T-helper 22 cell (primary cell): ENCODE measurements at places on chromosomes 6 and 20.

- no peak for DNase-seq
These were observed 11.5 kb downstream of the MAPK14 start for GRCh38 chr6:36039112-36039511.

DNA sequence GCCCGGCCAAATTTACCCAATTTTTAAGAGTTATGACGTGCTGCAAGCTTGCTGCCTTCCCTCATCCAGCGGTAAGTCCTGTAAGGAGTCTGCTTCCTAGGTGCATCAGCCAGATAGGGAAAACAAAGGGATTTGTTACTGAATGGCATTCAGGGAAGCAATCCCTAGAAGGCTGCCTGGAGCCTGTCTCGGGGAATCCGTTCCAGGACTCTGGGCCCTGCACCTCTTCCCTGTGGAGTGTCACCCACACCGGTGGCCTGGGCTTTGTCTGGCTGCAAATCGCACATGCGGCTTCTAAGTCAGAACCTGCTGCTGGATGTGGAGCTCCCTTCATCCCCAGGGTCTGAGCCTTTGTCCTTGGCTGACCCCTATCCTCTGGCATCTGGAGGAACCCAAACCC, 7.0 kb downstream of the MYT1 start:
- no peak for DNase-seq

- no peak for DNase-seq
These were observed 48.7 kb upstream of the HEY2 start for GRCh38 chr6:125700581-125701353.

DNA sequence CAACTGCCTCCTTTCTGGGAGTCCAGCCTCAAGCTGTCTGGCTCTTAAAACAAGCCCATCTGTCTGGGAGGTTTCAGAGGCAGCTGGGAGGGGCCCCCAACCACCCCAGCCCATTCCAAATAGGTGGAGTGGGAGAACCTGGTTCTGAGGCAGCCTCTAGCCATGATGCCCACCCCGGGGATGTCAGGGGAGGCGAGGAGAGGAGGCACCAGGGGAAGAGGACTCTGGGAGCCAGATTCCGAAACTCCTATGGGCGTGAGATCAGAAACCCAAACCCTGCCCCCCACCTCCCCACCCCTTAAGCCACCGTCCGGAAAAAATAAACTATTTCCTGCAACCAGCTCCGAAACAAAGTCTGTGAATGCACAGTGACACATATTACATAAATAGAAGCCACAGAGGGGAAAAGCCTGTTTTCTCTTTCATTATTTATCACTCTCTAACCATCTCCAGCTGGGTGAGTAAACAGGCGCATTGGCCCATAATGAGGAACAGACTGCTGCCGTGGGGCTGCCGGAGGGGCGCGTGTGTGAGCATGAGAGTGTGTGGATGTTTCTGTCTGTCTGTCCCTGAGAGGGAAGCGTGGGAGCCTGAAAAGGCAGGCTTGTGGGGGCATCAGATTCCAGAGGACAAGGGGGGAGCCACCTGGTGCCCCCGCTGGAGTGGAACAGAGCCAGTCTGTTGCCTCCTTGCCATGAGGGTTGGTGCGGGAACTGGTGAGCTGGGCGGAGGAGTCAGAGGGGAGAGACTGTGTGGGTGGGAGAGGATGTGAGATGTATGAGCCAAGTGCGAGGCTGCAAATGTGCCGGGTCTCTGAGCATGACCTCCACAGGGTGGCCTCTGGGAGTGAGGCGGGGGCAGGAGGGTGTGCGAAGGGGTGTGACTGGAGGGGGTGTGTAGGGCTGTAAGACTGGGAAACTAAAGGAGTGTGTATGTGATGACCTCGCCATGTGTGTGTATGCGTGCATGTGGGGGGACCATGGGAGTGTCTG, 14.3 kb upstream of the FOXP4 start:
- DNase-seq = no peak

GRCh38 chr20:208942-209566, 18.0 kb upstream of the DEFB129 start:
- no peak for DNase-seq

DNA sequence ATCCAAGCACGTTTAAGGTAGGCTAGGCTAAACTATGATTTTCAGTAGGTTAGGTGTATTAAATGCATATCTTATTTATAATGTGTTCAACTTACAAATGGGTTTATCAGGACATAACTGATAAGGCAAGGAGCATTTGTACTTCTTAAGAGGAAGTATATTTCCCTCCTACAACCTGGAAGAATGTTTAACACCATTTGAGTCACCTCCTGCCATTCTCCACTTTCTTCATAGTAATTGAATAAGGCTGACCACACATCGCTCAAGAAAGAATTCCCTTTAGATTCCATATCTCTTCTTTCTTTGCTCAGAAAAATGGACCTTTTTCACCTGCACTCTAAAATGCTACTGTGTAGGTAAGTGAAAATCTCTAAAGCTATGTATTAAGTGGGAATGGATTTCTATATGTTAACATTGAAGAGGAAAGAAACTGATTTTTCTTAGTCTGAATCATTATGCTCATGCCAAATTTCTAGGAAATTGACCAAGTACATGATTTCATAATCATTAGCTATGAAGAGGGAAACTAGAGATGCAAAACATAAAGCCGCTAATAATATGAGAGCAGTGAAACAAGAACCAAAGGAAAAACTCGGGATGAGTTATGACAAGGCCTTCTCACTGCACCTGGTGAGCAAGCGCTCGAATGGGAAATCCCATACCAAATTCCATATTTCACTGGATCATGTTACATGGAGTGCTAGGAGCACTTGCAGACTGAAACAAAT, 210.4 kb downstream of the ALDH8A1 start:
- DNase-seq = no peak

DNA sequence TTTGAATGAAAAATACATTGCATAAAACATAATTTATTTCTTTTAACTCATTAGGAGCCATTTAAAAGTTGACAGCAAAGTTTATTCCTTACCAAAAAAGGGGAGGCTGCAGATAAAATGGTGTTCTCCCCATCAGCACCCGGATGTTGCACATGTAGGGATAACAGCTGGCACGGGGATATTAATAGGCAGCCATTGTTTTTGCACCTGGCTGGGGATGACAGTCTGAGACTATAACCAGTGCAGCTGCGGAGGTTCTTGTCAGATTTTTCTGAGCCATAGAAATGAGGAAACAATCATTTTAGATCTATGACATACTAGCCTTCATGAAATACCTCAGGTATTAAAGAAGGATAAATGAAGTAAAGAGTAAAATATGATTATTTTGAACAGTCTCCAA, 20.1 kb upstream of the HECA start:
- no peak for DNase-seq

GRCh38 chr6:36284359-36284758, 14.5 kb downstream of the PNPLA1 start:
- no peak for DNase-seq

DNA sequence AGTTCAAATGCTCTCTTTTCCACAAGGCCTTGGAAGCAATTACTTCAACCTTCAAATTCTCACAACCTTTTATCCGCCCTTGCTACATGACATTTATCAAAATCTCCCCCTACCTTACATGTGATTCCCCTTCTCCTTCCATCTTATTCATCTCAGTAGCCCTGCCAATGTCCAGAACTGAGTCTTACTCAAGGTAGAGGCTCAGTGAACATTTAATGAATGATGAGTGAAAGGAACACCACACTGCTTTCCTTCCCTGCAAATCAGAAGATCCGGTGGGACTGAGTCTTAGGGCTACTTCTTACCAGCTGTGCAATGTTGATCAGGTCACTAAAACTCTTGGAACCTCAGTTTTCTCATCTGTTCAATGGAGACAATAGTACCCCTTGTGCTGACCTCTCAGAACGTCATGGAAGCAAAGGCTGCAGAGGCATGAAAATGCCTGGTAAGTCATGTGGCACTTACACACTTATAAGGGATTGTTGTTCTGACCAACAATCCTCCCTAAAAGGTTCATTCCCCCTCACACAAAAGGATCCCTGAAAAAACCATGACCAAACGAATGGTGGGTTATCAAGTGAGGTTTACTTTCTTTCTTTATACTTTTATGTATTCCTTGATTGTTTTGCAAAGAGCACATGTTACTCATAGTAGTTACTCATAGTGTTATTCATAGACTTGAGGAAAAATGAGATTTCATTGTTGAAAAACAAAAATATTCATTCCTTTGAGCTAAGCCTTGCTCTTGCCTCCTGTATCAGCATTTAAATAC, 6.5 kb downstream of the MDGA1 start:
- DNase-seq = no peak

DNA sequence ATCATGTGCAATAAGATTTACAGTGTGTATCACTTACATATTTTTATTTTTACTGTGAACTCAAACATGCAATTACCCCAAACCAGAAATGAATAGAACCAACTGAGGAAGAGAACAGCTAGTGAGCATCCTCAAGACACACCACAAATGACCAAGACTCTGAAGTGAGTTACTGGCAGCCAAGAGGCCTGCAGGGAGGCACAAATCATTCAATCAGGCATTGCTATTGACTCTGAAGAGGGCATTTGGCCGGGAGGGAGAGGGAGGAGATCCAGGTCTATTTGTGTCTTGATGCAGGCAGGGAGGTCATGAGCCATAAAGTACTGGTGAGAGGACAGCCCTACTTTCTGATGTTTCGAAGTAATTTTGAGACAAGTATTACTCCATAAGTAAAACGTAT, 257.7 kb downstream of the BCKDHB start:
- DNase-seq = no peak

GRCh38 chr6:127566651-127567050, 10.3 kb upstream of the C6orf58 start:
- no peak for DNase-seq

DNA sequence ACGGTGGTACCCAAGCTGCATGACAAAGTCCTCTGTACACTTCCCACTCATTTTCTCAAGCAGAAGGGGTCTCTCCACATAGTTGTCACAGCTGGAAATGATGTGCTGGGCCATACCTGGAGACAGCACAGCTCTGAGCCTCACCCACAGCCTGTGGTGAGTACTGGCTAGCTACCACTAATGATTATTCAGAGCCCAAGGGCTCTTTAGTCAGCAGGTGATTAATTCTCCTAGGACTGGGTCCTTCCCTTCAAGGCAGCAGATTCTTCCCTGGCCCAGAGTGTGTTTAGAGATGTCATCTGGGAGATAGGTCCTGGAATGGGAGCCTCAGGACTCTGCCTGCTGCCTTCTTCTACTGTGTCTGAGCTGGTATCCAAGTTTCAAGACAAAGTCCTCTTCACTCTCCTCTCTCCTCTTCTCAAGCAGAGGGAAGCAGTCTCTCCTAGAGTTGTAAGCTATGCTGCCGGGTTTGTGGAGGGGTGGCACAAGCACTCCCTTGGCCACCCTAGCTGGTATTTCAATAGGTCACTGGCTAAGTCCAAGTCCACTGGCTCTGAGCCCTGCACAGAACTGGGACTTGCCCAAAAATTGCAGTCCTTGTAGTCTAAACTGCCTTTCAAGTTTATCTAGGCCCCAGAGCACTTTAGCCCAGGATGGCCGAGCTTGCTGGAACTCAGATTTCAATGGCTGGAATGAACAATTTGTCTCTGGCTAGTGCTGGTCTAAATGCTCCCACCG, 49.8 kb upstream of the VGLL2 start:
- DNase-seq = no peak

DNA sequence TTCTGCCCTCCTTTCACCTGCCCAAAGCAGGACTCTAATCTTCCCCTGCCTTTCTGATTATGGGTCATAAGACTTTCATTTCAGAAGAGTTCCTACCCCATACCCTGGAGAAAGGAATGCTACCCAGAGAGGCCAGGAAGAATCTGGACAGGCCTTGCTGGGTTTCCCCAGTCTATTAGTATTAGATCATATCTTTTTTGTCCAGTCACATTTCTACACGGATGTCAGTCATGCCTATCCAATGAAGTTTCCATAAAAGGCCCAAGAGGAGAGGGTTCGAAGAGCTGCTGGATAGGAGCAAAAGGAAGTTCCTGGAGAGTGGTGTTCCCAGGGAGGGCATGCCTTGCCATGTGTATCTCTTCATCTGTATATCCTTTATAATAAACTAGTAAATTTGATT, 3.2 kb downstream of the POLH start:
- no peak for DNase-seq

GRCh38 chr20:24437196-24438082, 32.0 kb upstream of the SYNDIG1 start:
- no peak for DNase-seq

GRCh38 chr6:33019372-33019771, 10.0 kb upstream of the HLA-DOA start:
- DNase-seq = no peak

DNA sequence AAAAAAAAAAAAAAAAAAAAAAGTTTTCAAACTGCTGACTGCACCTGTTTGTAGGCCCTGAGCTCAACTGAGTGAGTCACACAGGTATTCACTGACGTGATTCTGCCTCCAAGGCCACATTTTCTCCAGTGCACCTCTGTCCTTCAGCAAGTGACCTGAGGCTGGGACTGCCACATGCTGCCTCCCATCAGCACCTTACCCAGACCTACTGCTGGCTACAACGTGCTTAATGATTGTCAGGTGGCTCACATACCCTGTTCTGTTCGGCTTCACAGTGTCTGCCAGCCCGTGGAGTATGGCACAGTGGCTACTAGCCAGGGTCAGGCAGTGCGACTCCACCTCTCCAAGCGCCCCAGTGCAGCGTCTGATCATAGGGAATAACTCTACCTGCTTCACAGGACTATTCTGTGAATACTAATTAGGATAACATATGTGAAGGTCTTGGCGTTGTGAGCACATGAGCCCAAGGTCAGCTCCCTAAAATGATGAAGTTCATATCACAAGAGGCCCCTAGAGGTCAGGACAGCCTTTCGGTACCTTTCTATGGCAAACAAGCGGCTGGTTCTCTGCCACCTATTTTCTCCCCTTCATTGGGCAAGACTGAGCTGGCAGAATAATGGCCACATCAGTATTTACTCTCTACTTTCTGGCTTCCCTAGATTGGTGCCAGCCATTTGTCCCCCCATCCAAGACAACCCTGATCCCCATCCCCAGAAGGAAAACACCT, 28.1 kb downstream of the RIPOR3 start:
- no peak for DNase-seq

DNA sequence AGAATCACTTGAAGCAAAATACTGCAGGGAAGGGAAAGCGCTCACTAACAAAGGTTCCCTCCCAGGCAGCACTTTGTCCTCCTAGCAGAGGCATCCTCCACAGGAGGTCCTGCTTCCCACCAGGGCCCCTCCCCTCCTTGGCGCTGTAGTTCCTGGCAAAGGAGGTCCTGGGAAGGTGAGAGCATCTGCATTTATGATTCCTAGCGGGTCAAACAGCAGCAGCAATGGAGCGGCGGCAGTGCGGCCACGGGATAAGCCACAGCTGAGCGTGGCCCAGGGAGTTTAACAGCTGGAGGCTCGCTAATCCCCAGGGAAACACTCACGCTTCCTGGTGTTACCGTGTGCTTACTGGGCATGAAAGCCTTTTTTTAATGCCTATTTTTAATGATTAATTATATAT, 185.8 kb downstream of the TTLL2 start:
- no peak for DNase-seq

GRCh38 chr20:45104786-45105185, 3.9 kb upstream of the KCNS1 start:
- no peak for DNase-seq

- no peak for DNase-seq
These were observed 235.8 kb upstream of the RIN2 start for GRCh38 chr20:19522071-19522801.

DNA sequence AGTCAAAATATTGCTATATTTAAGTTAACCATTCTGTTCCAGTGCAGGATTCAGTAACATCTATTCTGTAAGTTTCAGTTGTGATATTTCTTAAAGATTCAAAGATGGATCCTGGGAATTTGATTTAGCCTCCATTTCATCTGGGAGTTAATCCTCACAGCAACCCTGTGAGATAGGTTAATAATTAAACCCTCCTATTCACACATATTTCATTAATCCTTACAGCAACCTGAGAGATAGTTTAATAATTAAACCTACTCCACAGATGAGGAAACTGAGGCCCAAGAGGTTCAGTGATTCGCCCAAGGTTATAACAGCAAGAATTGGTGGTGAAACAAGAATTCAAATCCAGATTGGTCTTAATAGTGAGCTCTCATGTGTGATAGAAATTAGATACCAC, 10.9 kb upstream of the ZBTB2 start:
- no peak for DNase-seq
